ENCODE measurements at places on chromosomes 12 and 14.
A peak's percentile ranks its signal among the peaks of the same experiment; 100 is the strongest.

DNA sequence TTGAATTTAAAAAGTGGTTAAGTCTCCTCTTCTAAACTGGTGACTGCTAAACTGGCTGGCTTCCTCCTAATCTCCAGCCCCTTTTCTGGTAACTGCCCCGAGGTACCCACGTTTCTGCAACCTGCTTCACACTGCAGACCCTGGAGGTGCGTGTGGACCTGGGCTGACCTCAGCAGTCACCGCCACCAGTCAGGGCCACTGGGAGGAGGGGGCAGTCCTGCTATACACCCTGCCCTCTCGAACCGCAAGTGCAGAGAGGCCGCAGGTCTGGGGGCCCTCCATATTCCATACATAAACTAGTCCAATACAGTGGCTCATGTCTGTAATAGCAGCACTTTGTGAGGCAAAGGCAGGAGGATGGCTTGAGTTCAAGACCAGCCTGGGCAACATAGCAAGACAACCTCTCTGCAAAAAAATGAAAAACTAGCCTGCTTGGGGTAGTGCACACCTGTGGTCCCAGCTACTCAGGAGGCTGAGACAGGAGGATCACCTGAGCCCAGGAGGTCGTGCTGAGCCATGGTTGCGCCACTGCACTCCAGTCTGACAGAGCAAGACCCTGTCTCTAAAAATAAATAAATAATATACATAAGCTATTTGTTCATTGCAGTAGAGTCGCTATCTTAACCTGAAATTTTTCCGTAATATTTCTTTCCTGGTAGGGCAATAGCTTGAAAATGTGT is 25.6 kb downstream of the VPS37B start:
- DNase-seq, result no peak

GRCh38 chr12:91328451-91328850 is 145.8 kb upstream of the DCN start:
- no peak for DNase-seq

GRCh38 chr14:66330916-66331315 is 155.3 kb upstream of the CCDC196 start:
- DNase-seq, result no peak

DNA sequence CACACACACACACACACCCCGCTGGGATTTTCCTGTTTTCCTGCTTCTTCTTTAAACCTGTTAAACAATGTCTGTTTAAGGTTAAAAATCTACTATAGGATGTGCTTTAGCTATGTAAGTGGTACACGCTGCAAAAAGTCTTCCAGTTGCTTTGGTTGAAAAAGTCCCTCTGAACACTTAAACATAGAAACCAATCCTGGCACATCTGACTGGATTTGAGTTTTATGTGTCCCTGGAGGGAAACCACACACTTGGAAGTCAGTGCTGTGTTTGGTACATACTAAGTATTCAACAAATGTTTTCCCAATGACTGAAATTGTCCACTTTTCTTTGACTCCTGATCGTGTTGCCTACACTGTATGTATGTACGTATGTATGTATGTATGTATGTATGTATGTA is 22.0 kb downstream of the CFL2 start:
- DNase-seq, result no peak

DNA sequence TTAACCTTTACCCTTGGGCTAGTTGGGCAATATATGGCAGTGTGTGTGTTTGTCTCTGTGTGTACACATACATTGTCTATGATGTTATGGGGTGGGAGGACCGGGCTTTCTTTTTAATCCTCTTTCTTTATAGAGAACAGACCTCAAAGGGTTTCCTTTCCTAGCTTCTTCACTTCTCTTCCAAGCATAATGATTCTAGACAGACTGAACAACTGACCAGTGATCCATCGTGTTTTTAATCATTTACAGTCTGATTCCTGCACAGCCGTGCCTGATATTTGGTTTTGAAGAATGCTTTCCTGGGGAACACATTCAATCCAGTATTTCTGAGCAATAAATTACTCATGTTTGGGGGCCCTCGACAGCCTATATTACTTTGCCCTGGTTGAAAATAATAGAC is 481.1 kb upstream of the DCN start:
- DNase-seq, result no peak

DNA sequence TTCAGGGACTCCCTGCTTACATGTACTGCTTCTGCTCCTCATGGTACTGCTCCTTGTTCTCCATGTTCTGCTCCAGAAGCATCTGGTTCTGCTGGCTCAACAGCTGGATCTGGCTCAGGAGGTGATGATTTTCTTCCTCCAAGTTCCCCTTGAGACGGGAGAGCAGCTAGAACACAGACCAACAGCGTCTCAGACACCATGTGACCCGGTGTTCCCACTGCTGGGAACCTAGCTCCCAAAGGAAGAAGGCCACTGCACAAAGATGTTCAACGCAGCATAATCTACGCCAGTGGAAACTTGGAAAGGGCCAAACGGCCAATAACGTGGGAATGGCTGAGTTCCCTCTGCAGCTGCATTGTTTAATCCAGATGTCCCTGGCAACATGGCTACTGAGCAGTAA is 49.6 kb upstream of the GPR68 start:
- no peak for DNase-seq

DNA sequence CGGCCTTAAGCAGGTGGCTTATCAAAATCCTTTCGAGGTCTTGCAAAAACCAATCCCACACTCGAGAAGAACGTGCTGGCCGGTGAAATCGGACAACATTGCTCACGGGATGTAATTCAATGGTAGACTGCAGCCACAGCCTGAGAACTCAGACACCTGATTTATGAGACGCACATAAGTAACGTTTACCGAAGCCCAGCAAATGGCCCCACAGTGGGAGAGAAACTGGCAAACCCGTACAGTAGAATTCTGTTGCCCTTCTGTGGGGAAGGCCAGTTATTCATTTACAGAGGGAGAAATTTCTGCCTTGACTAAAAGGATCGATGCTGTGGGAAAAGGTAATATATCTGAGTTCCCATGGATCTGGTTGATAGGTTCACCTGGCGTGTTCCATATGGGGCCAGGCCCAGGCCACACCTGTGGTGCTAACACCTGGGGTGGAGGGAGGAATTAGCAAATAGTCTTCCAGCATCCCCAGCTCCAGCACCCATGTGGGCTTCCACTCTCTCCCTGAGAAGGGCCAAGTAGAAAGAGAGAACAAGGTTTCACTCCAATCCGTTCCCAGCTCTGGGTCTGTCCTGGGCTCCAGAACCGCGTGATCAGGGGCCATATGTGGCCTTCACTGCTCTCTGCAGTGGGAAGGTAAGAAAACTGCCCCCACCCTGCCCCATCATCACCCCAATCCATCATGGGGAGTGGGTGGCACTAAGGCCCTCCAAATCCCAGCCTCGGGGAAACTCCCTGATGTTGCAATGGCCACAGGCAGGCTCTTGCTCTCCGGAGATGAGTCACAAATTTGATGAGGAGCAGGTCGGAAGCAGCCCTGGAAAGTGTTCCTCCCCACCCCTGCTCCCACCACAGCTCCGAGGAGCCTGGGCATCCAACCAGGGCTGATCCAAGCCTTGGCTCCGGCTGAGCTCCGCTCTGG is 12.7 kb downstream of the BDKRB1 start:
- DNase-seq, result no peak

DNA sequence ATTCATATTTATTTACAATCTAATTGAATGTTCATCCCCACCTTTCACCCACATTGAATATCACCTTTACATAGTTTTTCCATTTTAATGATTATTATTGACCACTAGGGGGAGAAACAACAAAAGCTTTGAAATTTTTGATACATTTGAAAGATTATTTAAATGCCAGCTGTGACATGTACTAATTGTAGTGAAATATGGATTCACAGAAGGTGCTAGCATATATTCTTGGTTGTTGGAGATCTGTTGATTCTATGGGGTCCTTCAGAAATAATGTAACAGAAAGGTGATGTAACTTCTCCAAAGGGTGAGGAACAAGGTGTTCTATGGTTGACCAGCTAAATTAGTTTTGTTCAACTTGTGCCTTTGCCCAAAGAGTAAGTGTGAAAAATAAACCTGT is 22.4 kb upstream of the GPR33 start:
- no peak for DNase-seq

DNA sequence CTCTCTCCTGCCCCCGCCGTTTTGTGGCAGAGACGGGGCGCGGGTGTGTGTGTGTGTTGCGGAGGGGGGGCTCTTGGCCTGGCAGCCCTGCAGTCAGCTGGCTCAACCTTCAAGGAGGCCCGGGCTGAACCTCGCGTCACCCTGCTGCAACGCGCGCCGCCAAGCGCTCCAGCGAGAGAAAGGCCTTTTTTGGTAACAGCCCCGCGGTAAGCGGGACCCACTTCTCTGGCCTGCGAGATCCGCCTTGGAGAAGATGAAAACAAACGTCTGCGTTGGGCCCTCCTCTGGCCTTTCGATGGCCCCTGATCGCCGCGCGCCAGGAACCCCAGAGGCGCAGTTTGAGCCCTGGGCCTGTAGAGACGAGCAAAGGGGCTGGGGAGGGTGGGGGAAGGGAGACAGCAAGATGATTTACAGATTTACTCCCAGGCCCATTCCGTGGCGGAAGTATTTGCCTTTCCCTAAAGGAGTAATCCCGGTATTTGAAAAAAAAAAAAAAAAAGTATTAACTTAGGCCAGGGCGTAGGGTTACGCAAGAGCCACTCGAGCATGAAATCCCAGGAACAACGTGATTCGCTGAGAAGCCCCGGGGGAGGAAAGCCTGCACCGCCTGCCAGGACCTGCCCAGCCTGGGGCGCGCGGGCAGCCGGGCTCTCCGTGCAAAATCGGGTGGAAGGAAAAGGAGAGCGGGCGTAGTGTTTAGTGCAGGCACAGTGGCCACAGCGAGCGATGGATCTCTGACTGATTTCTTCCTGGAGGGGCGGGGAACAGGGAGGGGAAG is 4.5 kb upstream of the IRF2BPL start:
- DNase-seq, result peak; percentile 48

DNA sequence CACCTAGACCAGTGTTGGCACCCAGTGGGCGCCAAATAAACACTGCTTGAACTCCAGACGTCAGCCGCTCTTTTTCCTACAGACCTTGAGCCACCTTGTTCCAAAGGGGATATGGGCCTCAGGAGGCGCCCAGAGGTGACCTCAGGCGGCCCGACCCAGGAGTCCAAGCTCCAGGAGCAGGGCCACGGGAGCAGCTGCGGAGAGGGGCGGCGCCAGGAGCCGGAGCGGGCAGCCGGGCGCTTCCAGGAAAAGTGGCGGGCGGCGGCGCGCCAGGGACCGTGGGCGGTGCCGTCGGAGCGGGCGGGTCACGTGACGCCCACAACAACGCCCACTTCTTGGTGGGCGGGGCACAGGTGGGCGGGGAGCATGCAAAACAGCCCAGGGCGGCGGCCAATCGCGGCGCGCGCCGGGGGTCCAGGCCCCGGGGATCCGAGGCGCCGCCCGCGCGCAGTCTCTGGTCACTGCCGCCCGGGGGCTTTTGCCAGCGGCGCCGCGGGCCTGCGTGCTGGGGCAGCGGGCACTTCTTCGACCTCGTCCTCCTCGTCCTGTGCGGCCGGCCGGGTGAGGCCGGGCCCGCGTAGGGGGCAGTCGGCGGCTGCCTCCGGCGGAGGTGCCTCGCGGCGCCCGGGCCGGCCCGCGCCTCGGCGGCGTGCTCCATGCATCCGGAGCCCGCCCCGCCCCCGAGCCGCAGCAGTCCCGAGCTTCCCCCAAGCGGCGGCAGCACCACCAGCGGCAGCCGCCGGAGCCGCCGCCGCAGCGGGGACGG is at the start of gene ORAI1:
Gene ORAI1, plus strand, starts transcription at position 444 of the 766 bp plus-strand sequence.
- peak; percentile 88 for DNase-seq

DNA sequence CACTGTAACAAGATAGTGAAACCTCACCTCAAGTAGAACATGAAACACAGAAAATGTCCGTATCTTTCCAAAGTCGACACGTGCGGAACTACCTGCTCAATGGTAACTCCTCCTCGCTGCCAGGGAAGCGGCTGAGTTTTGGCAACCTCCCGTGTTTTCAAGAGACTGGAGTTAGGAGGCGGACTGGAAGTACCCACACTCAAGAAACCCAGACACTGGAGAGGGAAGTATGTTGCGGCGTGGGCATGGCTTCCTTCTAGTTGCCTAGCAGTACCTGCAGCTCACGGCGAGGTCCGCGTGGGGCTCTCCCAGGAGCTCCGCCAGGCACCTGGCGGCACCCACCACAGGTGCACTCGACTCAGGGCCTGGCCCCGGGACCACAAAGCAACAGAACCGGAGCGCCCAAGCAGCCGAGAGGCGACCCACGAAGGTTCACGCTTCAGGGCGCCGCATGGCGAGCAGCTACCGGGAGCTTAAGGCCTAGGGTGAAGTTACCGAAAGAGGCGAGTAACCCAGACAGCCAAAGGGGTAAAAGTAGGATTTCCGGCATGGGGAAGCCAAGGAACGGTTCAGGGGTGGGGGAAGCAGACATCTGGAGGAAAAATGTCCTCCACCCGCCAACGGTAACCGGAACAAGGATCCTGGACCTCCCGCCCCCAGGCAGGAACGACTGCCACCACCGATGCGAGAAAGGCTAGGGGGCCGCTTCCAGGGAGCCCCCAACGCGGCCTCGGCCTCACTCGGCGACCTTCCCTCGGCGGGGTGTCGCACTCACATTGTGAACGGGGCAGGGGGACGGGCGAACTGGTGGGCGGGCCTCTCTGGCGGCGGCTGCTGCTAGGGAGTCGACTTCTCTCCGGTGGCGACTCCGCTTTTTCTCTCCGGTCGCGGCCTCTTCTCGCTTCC is 608 bp downstream of the PTGES3 start:
- peak; percentile 86 for DNase-seq

DNA sequence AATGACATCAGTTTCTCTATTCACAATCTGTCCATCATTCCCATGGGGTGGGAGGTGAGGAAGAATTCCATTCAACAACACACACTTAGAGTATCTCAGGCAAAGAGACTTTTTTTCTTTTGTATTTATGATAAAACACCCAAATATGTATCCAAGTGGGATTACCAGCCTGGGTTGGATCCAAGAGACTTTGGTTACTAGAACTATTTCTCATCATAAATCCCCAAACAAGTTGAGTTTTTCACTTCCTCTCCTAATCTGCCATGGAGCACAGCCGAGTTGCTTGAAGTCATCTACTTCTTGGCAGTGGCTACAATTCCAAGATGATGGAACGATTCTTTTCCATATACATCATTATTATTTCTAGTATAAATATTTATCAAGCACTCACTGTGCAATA is 209.2 kb upstream of the HMGA2 start:
- DNase-seq, result no peak

- DNase-seq, result no peak
Measured at GRCh38 chr14:99430491-99430890, 50.2 kb downstream of the SETD3 start.

DNA sequence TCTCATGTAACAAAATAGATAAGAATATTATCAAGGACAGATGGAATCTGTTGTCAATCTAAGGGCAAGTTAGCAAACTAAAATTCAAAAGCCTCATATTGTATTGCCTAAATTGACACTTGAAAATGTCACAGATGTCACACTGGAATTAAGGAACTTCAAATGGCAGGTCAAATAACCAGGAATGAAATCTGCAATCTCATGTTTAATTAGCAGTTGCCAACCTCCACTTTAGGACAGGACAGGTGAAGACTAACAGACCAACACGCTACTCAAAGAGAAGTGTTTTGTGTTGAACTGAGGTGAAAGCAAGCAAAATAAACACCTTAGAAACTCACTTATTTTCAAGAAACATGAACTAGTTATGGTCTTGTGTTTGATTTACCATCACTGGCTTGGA is 11.1 kb downstream of the KIF21A start:
- no peak for DNase-seq

All from NK-92 treated with Interleukin-12 subunit alpha and Interleukin-12 subunit beta, amount 100 ng/mL, for 24 hours (cell line).